ENCODE measurements at places on chromosomes 2 and 18. TPM values are rescaled to one million over a fixed set of nuclear protein-coding genes. Genes with fewer than 3 reads are reported as not detected.

DNA sequence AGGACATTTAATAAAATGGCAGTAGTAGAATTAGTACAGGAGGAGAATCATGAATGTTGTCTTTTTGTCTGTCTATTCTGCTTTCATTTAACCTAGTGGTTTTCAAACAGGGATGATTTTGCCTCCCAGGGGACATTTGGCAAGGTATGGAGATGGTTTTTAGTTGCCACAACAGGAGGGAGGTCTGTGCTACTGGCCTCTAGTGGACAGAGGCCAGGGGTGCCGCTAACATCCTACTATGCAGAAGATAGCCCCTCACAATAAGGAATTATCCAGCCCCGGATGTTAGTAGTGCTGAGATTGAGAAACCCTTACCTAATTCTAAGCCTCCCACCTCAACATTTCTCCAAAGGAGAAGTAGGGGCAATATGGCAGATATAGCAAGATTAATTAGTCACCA is 18.3 kb downstream of the FASTKD2 start:
- no peak for DNase-seq
- H3K27ac ChIP-seq: no peak overlapping the region
- H3K36me3 ChIP-seq: no peaks in the 10 kb centered on the region
- no peak overlapping the region for H3K4me3 ChIP-seq
- H3K4me1 ChIP-seq: no peaks in the 10 kb centered on the region
- no peaks in the 10 kb centered on the region for H3K27me3 ChIP-seq

- DNase-seq: no peak
- no peak overlapping the region for H3K27ac ChIP-seq
- no peaks in the 10 kb centered on the region for H3K4me1 ChIP-seq
- no peaks in the 10 kb centered on the region for H3K27me3 ChIP-seq
- no peak overlapping the region for H3K4me3 ChIP-seq
Observed at GRCh38 chr2:44479127-44479887, 117.6 kb downstream of the CAMKMT start.

Gene LHCGR
- total RNA-seq: 0.35 TPM

DNA sequence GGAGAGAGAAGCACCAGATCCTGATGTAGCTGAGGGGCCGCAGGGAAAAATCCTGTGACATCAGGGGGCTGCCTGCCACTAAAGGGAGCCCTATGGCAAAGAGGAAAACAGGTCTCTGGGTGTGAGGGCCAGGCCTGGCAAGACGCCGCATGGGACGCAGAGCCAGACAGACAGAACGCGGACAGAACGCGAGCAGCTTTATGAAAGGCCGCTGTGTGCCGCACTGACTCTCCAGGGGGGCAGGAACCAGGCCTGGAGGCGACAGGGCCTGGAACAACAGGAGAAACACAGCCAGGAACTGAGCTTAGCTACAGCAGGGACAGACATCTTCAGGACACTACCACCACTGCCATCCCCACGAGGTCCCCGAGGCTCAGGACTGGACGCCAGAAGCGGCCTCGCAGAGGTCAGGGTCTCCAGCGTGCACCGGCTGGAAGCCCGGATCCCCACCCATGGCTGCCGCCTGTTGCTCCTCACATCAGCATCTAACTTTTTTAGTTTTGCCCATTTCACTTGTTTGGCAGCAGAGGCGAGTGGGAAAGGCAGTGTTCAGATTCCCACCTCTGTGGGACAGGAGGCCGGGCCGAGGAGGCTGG is 131.6 kb downstream of the VAPA start:
- H3K27ac ChIP-seq: no peak overlapping the region
- H3K4me1 ChIP-seq: no peaks in the 10 kb centered on the region
- no peaks in the 10 kb centered on the region for H3K36me3 ChIP-seq
- no peak for DNase-seq
- no peak overlapping the region for H3K4me3 ChIP-seq
- H3K27me3 ChIP-seq: no peaks in the 10 kb centered on the region

Gene CBLN2
- total RNA-seq: not detected

GRCh38 chr2:32852856-32853255 is 93.9 kb upstream of the LTBP1 start:
- H3K36me3 ChIP-seq: no peaks in the 10 kb centered on the region
- no peaks in the 10 kb centered on the region for H3K4me1 ChIP-seq
- no peak overlapping the region for H3K27ac ChIP-seq
- no peaks in the 10 kb centered on the region for H3K27me3 ChIP-seq
- DNase-seq: no peak

GRCh38 chr18:13809531-13810255 is 14.3 kb upstream of the MC5R start:
- no peak for DNase-seq
- H3K36me3 ChIP-seq: no peaks in the 10 kb centered on the region
- no peaks in the 10 kb centered on the region for H3K27me3 ChIP-seq
- H3K4me1 ChIP-seq: no peaks in the 10 kb centered on the region

- no peaks in the 10 kb centered on the region for H3K36me3 ChIP-seq
- no peak overlapping the region for H3K4me3 ChIP-seq
- H3K4me1 ChIP-seq: no peaks in the 10 kb centered on the region
- DNase-seq: no peak
- H3K27ac ChIP-seq: no peak overlapping the region
Observed at GRCh38 chr18:22536558-22536957, 118.8 kb upstream of the CTAGE1 start.

DNA sequence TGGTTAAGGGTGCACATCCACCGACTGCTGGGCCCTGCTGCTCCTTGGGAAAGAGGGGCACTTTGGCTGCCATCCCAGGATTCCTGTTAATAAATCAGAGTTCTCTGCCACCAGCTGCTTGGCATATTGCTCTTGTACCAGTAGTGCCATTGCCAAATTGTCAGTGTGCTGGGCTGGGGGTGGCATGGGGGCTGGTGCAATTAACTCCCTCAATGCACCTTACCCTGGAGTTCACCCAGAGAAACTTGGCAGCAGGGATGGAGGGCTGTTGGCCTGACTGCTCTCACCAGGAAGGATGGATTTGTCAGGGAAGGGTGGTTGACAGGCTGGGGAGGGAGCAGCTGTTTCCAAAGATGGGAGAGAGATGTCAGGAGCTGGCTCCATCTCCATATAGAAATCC is 94.6 kb upstream of the SKOR2 start:
- H3K36me3 ChIP-seq: no peaks in the 10 kb centered on the region
- no peaks in the 10 kb centered on the region for H3K27me3 ChIP-seq
- H3K27ac ChIP-seq: no peak overlapping the region
- no peak overlapping the region for H3K4me3 ChIP-seq
- DNase-seq: no peak
- H3K4me1 ChIP-seq: no peaks in the 10 kb centered on the region

Gene EGR4
- total RNA-seq: not detected

Gene MYO5B
- total RNA-seq: 1.5 TPM

DNA sequence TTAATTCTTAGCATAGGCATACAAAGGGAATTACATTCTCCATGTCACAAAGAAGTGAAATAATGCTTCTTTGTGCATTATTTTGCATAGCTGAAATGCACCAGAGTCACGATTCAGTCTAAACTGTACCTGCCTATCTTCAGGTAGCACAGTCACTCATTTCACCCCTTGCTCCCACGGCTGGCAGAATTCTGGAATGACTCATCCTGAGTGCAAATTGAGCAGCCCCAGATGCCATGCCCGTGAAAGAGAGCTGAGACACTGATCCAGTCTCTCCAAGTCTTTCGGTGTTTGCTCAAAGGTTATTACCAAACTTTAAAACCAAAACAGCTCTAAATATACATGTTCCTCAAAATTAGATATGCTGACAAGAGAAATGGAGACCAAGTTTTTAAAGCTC is 168.3 kb upstream of the POU3F3 start:
- no peak overlapping the region for H3K4me3 ChIP-seq
- no peak overlapping the region for H3K27ac ChIP-seq
- H3K4me1 ChIP-seq: no peaks in the 10 kb centered on the region

Gene LGALSL
- 12.1 TPM for total RNA-seq

Gene INPP1
- 3.5 TPM for total RNA-seq

- no peak for DNase-seq
- no peaks in the 10 kb centered on the region for H3K27me3 ChIP-seq
- H3K36me3 ChIP-seq: no peaks in the 10 kb centered on the region
- H3K4me1 ChIP-seq: peaks cover 4% of the 10 kb centered on the region
Observed at GRCh38 chr2:68434981-68435380, 32.1 kb downstream of the FBXO48 start.

DNA sequence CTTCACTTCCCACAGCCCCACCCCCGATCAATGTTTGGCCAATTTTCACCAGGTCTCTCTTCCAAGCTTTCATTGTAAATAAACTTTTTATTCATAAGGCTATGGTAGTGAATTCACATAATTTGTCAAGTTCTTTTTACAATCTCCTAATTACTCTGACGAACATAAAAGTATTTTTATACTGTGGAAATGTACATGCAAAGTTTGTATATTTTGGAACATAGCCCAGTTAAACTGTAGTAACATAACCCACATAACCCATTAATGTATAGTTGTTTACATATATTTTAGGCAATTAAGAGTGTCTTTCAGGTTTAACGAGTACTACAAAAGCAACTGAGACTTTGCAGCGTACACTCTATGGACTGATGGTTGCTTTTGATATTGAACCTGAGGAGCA is 228.3 kb upstream of the ERBB4 start:
- H3K36me3 ChIP-seq: no peaks in the 10 kb centered on the region
- no peak for DNase-seq
- no peak overlapping the region for H3K4me3 ChIP-seq
- H3K27ac ChIP-seq: no peak overlapping the region

Gene NAGK
- total RNA-seq: 58.9 TPM

Gene ASAP2
- 20.8 TPM for total RNA-seq

- H3K36me3 ChIP-seq: no peaks in the 10 kb centered on the region
- no peaks in the 10 kb centered on the region for H3K27me3 ChIP-seq
- peaks cover 13% of the 10 kb centered on the region for H3K4me1 ChIP-seq
Observed at GRCh38 chr2:239756790-239757760, 268.1 kb downstream of the NDUFA10 start.

Gene CNGA3
- total RNA-seq: 0.34 TPM

DNA sequence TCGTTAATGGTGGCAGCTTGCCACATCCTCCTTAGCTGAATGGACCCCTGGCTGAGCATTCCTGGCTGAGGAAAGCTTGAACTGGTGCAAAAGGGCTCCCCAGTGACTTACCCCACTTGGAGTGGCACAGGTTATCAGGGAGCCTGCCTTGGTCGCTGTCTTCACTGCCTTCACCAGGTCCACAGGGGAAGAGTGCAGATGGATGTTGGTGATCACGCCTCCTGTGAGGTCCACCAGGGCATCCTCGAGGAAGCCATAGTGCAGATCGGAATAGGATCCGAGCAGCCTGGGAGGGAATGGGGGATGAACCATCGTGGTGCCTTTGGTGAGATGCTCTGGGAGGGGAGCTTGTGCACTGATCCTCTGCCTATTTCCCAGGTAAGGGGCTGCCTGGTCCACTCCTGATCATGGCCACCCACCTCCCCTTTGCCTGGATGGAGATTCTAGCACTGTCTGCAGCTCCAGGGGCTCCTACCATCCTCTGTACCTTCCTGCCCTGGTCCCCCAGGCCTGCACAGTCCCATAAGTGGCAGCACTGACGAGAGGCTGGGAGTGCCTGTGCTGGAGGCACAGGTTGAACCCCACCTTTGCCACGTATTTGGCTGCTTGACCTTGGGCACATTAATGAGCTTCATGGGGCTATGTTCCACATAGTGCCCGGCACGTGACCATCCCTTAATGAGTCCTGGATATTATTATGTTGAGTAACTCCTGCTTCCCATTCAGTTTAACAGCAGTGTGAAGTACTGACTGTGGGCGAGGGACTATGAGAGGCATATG is 43.0 kb downstream of the CAPN13 start:
- no peak overlapping the region for H3K4me3 ChIP-seq
- DNase-seq: no peak
- no peak overlapping the region for H3K27ac ChIP-seq
- no peaks in the 10 kb centered on the region for H3K4me1 ChIP-seq
- no peaks in the 10 kb centered on the region for H3K36me3 ChIP-seq

GRCh38 chr2:125901278-125901677 is 754.7 kb upstream of the GYPC start:
- no peaks in the 10 kb centered on the region for H3K4me1 ChIP-seq
- DNase-seq: no peak
- no peak overlapping the region for H3K4me3 ChIP-seq
- no peak overlapping the region for H3K27ac ChIP-seq
- H3K36me3 ChIP-seq: no peaks in the 10 kb centered on the region

Measured in ovary (tissue), 10 donors.